NCI-H1930 (cell line): ENCODE measurements at places on chromosomes 4 and X.

DNA sequence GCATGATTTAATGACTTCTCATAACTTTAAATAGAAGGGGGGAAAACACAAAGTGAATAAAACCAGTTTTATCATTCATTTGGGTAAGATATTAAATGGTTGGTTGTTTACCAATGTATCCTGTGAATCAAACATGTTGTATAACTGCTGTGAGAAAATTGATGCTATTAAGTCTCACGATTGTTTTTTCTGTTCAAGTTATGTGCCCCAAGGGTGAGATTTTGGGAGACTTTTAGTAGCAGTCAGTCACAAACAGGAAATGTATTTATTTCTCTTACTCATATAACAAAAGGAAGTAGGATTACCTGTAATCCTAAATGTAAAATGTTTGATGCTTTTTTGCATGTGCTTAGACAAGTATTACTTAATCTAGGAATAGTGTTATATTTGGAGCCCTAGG lies 39.2 kb downstream of the MTHFD2L start:
- no peak for DNase-seq

DNA sequence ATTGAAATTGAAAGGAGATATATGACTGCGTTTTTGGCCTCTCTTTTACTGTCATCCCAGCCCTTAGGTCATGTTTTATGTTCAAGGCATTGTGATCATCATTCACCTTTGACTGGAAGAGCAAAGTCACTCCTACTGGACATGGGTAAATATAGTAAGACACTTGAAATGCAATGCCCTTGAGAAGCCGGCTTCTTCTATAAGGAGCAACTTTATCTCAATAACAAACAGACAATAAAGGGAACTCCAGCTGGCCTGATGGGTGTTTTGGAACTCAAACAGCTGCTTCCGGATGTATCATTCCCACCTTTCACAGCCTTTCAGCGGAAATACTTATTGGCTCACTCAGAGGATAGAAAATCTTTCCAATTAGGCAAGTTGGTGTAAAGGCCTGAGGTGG lies 65.1 kb upstream of the C4orf54 start:
- no peak for DNase-seq

DNA sequence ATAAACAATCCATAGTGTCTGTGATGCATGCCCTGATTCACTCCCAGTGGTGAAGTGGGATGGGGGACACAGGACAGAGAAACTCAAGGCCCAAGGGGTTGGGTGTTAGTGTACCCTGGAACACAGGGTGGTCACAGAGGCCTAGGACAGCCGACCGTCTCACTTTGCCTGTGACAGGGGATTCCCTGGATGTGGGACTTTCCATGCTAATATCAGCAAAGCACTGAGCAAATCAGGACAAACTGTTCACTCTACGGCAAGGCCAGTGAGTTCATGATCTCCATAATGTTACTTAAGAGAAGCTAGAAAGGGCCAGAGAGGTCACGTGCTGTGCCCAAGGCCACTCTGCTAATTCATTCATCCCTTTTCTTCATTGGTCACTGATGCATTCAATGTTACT lies 158.7 kb upstream of the RBPJ start:
- no peak for DNase-seq

DNA sequence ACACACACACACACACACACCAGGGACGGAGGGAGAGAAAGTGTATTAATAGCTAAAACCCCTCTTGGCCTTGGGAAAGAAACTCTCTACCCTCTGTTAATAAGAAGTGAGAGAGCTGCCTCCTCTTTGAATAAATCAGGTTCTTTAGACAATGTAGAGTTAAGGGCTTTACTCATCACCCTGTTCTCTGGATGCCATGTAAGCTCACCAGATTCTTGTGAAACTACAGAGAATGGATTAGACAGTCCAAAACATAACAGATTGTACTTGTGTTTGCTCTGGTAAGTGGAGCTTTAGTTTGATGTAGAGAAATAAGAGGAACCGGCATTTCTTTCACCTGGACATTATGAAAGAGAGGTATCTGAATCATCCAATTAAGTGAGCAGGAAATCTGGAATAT lies 263.2 kb downstream of the DMD start:
- no peak for DNase-seq

- no peak for DNase-seq
These were observed 870.6 kb upstream of the SLIT2 start for GRCh38 chr4:19381068-19381467.

DNA sequence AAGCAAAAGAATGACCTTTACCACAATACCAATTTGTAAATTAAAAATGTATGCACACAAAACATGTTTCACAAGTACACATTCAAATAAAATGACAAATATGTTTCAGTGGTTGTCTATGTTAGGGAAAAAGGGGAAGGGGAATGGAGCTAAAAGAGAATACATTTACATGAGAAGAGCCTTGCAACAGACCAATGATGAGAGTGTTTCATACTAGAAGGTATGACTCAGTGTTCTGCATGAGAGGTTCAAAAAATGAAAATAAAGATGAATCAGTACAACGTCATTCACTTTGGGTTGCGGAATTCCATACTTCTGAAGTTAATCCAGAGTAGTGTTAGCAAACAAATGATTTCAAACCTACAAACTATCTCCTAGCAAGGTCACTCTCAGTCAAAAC lies 51.7 kb downstream of the RPGR start:
- no peak for DNase-seq

GRCh38 chrX:109886122-109886761 lies 116.7 kb upstream of the TMEM164 start:
- peak; percentile 11 for DNase-seq

DNA sequence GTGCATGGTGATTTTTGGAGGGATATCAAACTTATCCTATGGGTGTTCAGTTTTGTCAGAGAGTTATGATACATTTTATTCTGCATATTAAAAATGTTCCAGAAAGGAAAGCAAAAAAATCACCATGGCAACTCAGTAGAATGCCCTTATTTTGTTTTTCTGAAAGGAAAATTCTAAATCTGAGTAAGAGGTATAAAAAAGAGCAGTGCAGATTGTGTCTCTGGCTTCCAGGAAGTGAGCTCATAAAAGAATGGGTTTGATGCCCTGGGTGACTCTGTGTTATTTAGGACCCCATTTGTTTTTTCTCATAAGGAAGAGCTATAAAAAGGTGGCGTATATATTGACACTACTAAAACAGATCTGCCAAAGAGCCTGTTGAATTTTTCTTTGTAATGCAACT lies 128.8 kb downstream of the UCHL1 start:
- no peak for DNase-seq

DNA sequence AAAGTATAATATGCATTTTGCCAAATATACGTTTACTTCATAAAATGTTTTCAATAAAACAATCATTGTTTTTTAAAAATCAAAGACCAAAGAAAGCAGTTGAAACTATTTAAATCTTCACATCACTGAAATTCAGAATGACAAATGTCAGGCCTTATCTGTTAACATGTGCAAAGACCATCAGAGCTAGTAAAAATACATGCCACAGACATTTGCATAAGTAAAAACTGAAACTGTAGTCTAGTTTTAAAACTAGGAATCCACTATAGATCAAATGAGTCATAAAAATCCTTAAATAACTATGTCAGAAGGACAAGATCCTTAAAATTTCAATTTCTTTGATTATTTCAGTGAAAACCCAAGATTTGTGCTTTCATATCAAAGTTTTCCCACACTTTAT lies 24.8 kb downstream of the KLHL15 start:
- DNase-seq, result no peak

DNA sequence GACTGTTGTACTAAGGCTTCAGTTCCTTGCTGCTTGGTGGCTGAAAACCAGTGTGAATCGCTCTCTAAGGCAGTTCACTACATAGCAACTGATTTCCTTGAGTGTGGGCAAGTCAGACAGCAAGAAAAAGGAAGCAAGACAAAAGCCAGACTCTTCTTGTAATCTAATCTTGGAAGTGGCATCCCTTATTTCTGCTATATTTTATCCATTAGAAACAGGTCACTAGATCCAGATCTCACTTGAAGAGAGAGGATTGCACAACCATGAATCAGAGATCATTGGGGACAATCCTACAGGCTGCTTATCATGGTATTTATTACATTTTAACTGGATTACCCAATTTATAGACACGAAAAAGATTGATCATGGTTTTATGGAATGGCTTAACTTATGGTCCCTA lies 684.5 kb downstream of the GRID2 start:
- DNase-seq, result no peak

GRCh38 chr4:126756050-126756829 lies 876.5 kb upstream of the INTU start:
- no peak for DNase-seq

GRCh38 chr4:20992002-20992401 lies 291.7 kb downstream of the PACRGL start:
- DNase-seq, result no peak

DNA sequence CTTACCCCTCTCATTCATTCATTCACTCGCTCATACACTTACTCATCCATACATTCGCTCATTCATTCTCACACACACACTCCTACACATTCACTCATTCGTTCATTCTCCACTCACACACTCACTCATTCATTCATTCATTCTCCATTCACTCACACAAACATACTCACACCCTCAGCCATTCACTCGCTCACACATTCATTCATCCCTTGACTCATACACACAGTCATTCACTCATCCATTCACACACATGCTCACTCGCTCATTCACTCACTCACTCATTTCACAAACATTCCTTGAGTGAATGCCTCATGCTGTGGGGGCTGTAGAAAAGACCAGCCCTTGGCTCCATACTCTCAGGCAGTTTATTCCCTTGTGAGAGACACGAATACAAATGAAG lies 151.1 kb upstream of the MAMLD1 start:
- no peak for DNase-seq

- no peak for DNase-seq
These were observed 10.8 kb upstream of the PHKA2 start for GRCh38 chrX:18994713-18995112.

GRCh38 chr4:36638273-36638811 lies 356.9 kb downstream of the DTHD1 start:
- no peak for DNase-seq

GRCh38 chrX:38879631-38880220 lies 78.5 kb downstream of the MID1IP1 start:
- no peak for DNase-seq

DNA sequence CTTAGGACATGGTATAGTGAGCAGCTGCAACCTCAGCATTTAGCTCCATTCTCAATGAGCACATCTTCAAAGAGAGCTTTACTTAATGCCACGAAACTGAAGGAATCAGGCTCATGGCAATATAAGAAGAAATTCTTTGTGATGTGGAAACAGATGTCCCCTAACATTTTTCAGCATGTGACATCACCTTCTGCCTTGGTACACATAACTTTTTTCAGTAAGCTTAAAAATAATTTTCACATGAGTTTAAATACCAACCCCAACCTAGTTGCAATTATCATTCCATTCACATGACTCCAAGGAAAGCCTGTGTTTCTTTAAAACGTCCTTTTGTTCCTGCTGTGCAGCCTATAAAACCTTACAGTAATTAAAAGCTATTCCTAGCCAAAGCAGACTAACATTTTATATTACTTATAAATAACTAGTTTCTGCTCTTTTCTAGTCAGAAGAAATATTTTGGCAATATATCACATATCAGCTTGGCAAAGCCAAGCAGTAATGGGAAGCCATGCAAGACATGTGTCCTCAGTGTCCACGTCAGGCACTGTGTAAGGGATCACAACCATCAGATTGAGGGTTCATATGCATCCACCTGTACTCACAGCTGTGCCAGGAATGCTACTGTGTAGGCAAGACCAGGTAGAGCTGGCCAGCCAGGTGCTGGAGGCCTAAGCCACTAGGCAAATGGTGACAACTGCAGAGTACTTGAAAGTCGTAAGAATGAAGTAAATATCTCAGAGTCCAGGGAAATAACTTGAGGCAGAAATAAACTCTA lies 466.6 kb downstream of the INPP4B start:
- DNase-seq, result no peak

DNA sequence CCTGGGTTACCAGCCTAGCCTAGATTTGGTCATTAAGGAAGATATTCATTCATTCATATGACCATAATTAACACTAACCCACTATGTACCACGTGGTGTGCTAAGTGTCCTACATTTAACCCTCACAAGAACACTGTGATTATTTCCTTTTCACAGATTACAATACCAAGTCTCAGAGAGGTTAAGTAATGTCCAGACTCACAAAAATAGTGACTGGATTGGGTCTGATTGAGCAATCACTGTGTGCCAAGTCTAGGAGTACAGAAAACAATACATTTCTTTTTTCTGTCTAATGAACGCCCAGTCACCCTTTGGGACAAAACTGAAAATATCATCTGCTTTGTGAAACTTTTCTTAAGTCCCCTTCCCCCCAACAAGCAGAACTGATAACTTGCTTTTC lies 7.6 kb upstream of the DLG3 start:
- DNase-seq, result no peak

- DNase-seq, result no peak
These were observed 153.0 kb upstream of the PSAPL1 start for GRCh38 chr4:7587433-7588405.

DNA sequence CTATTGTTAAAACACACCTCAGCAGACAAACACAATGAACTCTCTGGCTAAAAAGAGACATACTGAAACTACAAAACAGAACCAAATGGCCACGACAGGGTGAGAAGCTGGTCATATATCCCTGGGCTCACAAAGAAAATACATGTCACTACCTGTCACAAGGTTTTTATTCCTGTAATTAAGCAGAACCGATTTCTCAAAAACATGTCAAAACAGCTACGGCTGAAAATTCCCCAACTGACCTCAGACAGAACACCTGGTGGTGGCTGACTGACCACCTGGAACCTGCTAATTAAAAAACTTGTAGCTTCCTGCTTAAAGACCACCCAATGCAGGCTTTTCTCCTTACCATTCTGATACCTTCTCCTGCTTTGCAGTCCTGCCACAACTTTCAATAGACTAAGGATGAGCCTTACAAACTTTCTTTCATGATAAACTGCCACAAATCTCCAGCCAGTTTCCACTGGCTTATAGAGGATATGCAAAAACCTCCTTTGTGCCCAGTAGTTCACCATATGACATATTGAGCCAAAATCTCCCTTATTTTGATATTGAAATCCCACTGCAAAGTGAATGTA lies 571.9 kb downstream of the SPOCK3 start:
- no peak for DNase-seq

- DNase-seq, result no peak
These were observed at the start of gene ARSJ for GRCh38 chr4:113979148-113979904. Gene ARSJ, minus strand, starts transcription at chr4:113979647. Its CDS starts 813 bp downstream, at chr4:113978834.

DNA sequence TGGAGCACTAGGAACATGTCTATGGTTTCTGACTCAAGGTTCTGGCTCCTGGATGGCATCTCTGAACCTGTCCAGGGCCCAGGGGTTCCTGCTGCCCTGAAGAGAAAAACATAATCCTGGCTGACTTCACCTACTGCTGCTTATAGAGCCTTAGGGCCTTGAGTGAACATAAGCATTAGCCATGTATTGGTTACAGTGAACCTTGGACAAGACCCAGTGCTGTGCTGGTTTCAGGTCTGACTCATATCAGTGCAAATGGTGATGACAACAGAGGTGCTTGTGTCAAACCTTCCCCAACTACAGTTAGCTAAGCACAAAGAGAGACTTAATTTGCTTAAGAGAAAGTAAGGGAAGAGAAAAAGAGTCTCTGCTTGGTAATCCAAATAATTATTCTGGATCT lies 1047.2 kb downstream of the GLUD2 start:
- DNase-seq, result no peak

- DNase-seq, result no peak
These were observed 101.6 kb downstream of the FAM193A start for GRCh38 chr4:2637956-2638552.
